CD4-positive, alpha-beta T cell treated with Interleukin-4 for 4 hours (primary cell): ENCODE measurements at places on chromosomes 4 and X.

- no peak for DNase-seq
Observed at GRCh38 chrX:51893931-51894696, 691 bp downstream of the MAGED1 start.

DNA sequence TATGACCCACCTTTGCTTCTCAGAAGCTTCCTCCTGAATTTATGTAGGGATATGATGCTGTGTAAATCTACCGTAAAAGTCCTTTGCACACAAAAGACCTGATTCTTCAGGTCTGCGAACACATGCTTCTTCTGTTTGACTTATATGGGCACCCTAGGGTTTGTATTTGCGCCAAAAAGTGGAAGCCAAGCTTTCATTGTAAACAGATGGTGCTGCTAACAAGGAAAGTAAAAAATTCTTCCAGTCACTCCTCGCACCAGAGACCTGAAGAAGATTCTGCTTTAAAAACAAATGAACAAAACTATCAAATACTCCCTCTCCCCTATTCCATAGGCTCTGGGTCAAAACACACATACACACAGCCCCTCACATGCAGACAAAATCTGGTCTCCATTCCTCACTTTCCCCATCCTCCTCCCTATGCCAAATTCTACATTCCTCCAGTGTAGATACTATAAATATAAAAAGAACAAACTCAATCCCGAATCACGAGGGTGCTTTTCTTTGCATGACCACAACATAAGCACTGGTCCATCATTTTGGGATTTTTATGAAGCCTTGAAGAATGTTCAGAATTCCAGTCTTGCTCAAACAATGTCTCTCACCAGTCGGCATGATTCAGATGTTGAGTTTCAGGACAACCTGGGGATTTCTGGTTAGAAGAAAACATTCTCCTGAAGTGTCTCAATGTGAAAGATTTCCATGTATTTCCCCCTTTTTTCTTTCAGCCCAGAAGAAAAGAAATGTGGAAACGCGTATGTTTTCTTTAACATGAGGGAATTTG is 125.1 kb downstream of the PALLD start:
- no peak for DNase-seq

GRCh38 chrX:36609616-36610585 is 398.3 kb upstream of the FAM47C start:
- DNase-seq: no peak

DNA sequence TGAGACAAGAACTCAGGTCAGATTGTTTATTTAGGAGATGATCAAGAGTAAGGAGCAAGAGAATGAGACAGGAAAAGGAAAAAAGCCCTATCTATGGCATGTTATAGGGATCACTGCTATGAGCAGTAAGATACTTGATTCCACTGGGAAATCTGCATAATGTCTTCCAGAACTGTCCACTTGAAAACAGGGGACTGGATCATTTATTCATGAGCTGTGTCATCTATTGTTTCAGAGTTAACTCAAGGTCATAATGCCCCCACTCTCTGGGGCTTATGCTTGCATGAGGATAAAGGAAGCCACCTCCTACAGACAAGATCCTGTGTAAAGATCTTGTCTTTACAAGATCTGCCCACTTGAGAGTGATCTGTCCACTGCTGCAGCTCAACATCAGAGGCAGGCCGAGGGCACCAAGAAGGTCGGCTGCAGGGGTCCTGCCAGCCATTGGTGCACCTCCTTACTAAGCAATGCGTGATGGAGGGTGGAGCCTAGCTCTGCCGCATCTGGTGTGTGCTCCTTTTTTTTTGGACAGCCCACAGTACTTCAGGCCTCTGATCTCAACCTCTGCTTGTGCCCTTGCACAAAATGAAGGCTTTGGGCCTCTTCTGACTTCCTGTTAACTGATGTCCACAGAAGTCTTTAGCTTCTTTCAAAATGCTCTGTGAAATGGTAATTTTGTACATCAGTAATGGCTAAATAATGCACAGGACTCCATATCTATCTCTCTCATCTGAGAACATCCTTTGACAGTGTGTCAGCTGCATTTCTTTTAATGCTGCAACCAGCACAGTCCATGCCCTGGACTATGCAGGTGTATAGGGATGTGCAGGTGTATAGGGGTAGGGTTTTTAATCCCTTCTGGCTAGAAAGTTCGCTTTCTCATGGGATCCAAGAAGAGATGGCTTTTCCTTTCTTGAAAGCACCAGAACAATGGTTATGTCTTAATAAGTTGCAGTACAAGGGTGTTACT is 95.9 kb upstream of the TRPC3 start:
- DNase-seq: no peak

GRCh38 chrX:9698576-9698975 is 67.1 kb downstream of the GPR143 start:
- no peak for DNase-seq

- no peak for DNase-seq
Observed at GRCh38 chrX:28582511-28582910, 4.7 kb upstream of the IL1RAPL1 start.

DNA sequence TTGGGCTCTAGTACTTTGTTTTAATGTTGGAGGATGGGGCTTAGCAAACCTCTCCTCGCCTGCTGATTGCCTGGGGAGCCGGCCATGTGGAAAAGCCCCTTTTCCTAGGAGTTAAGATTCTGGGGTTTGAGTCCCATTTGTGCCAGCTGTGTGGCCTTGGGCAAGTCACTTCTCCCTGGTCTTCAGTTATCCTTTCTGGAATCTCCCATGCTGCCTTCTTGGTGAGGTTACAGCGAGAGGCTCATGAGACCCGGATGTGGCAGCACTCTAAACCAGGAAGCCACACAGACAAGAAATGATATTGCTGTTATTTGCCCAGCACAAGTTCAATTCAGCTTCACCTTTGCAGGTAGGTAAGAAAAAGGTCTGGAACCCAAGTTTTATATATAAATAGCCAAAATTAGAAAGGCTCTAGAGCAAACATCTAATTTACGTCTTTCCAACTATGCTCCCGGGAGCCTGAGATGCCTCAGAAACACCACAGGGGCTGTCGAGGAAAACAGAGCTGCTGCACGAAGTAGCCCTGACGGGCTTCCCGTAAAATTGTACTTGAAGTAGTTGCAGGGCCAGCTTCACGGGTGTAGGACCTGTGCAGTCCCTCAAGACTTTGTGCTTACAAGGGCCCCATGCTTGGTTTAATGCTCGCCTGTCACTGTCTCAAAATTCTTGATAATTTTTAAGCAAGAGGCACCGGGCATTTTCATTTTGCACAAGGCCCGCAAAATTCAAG is 8.3 kb upstream of the SASH3 start:
- peak; percentile 46 for DNase-seq

- no peak for DNase-seq
Observed at GRCh38 chrX:36909676-36910030, 98.5 kb upstream of the FAM47C start.

DNA sequence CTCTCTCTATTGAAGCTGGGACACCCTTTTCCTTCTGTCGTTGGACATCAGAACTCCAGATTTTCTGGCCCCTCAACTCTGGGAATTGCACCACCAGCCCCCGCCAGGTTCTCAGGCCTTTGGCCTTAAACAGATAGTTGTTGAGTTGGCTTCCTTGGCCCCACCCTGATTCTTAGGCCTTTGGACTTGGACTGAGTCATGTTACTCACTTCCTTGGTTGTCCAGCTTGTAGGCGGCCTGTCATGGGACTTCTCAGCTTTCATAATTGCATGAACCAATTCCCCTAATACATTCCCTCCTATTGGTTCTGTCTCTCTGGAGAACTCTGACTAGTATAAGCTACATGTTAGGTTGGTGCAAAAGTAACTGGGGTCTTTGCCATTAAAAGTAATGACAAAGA is 195.7 kb downstream of the GPAT3 start:
- DNase-seq: no peak

GRCh38 chr4:128601991-128602695 is 207.4 kb upstream of the JADE1 start:
- DNase-seq: no peak

GRCh38 chr4:6692806-6693205 is 872 bp upstream of the S100P start:
- DNase-seq: no peak

DNA sequence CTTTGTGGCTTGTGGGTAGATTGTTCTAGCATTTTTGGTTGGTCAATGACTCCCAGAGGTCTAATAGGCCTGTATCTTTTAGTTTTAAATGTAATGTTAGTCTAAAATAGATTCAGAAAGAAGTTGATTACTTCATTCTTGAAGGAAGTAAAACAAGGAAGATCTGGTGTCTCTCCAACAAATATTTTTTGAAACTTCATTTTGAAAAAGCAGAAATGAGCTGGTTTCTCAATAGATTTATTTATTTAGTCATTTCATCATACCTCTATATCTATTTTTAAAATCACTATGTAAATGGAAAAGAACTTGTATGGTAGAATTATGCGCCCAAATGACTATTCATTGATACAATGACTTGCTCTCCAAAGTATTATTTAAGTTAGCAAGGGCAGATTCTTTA is 7.2 kb downstream of the HTR2C start:
- DNase-seq: no peak

DNA sequence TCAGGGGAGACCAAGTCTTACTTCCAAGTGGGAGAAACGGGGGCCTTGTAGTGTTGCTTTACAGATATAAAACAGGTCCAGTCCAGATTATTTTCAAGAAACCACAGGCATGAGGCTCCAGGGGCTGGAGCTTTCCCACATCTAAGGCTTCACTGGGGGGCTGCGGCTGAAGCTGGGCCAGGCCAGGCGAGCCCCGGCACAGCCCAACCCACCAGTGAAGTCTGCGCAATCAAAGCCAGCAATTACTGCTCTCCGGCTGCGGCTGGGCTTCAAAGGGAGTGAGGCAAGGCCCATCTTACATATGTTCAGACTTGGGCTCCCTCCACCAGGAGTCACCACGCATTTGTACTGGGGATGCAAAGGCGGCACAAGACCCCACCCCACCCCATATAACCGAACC is 61.7 kb downstream of the HADH start:
- no peak for DNase-seq

GRCh38 chrX:29665532-29665931 is 549.8 kb upstream of the MAGEB2 start:
- no peak for DNase-seq

DNA sequence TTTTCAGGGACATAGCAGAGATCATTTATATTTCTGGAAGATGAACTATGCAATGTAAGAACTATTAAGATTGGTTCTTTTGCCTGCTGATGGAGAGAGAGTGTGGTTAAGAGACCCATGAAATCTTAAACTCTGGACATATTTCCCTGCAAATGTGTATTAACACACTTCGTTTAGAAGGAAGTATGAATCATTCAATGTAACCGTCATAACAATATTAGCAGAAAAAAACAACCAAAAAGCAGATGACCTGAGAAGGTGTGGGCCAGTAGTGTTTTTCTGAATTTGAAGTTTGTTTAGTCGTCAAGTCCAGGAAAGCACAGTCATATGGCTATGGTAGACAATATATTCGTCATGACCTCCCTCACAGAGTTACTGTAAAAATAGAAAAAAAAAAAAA is 2.5 kb upstream of the TMPRSS11D start:
- no peak for DNase-seq
